ENCODE measurements at places on chromosomes 5 and 9.
A peak's percentile ranks its signal among the peaks of the same experiment; 100 is the strongest.

- no peak for DNase-seq
Observed at GRCh38 chr5:52924456-52924855, 64.7 kb upstream of the ITGA2 start.

DNA sequence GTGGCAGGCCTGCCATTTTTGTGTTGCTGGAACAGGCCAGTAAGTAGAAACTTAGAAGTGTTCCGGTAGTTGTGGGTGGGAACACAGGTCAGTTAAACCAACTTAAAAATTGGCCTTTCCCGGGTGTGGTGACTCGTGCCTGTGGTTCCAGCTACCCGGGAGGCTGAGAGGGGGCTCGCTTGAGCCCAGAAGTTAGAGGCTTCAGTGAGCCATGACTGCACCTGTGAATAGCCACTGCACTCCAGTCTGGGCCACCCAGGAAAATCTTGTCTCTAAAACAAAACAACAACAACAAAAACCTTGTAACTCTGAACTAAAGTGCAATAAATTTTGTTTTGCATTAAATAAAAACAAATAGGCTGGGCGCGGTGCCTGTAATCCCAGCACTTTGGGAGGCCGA lies 1.4 kb upstream of the NHP2 start:
- DNase-seq = no peak

- no peak for DNase-seq
Observed at GRCh38 chr9:125444166-125444565, 182.5 kb downstream of the GAPVD1 start.

- DNase-seq = no peak
Observed at GRCh38 chr5:82426464-82427154, 148.5 kb upstream of the RPS23 start.

- DNase-seq = no peak
Observed at GRCh38 chr5:41683181-41683580, 172.8 kb upstream of the PLCXD3 start.

DNA sequence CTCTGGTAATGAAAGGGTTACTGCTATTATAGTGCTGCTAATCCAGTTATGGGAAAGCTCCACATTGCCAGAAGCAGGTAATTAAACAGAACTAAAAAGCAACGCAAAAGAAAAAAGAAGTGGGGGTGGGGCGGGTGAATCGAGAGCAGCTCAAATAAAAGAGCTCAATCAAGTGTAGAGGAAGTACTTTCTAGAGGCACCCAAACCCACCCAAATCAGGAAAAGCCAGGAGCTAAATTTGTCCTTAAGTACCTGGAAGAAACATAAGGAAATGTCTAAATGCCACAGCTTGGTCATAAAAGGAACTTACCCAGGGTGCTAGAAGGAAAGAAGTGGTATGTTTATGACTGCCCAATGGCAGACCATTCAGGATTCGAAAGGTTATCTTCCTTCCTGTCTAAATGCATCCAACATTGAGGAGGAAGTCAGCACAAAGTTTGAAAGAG lies 2.4 kb upstream of the RNF145 start:
- no peak for DNase-seq

GRCh38 chr9:36625006-36625615 lies 52.4 kb downstream of the MELK start:
- peak; percentile 54 for DNase-seq
